Renal cortex interstitium (tissue), 15 donors: ENCODE measurements at places on chromosomes 11 and 22. TPM values are rescaled to one million over a fixed set of nuclear protein-coding genes. Genes with fewer than 3 reads are reported as not detected.

The GTSE1 gene
- polyA plus RNA-seq, result 17.2 TPM

The SPECC1L gene
- polyA plus RNA-seq, result 53.2 TPM

The POU2AF2 gene
- not detected for polyA plus RNA-seq

The YPEL4 gene
- polyA plus RNA-seq, result 2.6 TPM

The FERMT3 gene
- polyA plus RNA-seq, result 5.9 TPM

The HBB gene
- 110 TPM for polyA plus RNA-seq

The CD44 gene
- 9.7 TPM for polyA plus RNA-seq
